ENCODE measurements at places on chromosomes 1 and 21.
A peak's percentile ranks its signal among the peaks of the same experiment; 100 is the strongest.

DNA sequence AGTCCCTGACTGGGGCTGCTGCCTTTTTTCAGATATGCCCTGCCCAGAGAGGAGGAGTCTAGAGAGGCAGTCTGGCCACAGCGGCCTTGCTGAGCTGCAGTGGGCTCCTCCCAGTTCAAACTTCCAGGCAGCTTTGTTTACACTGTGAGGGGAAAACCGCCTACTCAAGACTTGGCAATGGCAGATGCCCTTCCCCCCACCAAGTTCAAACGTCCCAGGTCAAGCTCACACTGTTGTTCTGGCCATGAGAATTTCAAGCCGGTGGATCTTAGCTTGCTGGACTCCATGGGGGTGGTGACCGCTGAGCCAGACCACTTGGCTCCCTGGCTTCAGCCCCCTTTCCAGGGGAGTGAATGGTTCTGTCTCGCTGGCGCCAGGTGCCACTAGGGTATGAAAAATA is 18.3 kb upstream of the C1orf53 start:
- DNase-seq: no peak

- peak; percentile 33 for DNase-seq
Measured at GRCh38 chr1:243244432-243244841, 10.6 kb downstream of the CEP170 start.

GRCh38 chr1:66929146-66929688 is 4.4 kb downstream of the MIER1 start:
- DNase-seq: peak; percentile 27

DNA sequence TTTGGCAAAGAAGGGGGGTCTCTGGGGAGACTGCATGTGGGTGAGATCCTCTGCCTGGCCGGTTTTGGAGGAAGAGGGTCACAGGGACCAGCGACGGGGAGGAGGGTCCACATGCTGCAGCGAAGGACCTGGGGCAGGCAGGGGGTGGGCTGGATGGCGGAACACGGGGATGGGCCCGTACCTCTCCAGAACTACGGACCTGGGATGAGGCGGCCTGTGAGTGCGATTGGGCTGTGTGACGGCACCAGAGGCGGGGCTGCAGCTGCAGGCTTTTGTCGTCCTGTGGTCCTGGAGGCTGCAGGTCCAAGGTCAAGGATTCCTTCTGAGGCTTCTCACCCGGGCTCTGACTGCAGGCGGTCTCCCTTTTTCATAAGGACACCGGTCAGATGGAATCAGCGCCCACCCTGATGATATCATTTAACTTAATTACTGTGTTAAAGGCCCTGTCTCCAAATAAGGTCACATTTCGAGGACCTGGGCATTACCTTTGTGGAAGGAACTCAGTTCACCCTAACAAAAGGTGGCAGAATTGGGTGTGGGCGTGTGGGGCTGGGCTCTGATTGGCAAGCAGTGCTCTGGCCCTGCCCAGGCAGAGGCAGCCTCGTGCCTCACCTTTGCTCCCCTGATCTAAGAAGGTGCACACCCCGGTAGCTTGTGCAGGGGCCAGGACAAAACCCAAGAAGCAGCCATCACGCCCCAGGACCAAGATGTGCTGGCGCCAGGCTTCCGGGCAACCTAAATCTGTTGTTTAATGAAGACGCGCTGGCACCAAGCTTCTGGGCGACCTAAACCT is 60.0 kb upstream of the TRAPPC10 start:
- DNase-seq: no peak

DNA sequence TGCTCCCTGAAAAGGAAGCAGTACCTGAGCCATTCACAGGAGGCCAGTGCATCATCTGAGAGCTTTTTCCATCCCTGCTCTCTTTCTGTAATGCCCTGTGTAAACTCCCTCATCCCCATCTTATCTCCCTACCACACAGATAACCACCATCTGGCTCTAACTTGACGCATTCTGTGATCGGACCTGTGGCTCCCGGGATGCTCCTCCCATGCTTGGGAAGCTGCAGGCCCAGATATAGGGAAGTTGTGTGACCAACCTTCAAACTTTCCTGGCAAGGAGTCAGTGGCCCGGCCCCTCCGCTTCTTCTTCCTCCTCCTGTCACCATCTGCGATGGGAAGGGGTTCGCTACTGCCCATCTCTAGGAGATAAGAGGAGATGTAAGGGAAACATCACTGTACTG is 21.1 kb downstream of the MKNK1 start:
- no peak for DNase-seq

DNA sequence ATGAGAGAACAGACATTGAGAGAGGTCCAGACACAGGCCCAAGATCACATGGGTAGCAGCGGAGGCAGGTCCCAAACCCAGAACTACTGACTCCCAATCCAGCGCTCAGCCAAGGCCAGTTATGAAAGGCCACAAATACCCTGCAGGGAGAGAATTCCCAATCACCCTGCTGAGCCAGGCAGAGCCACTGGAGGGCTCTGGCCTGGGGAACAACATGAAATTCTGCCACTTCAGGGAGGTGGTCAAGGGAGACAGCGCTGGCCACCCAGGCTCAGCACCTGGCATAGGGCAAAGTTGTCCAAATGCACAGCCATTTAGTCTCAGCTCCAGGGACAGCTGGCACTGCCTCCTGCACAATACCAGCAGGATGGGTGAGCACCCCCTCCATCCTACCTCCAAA is 27.5 kb downstream of the SLC9A1 start:
- no peak for DNase-seq
